ENCODE measurements at places on chromosomes 7 and 10. TPM values are rescaled to one million over a fixed set of nuclear protein-coding genes. Genes with fewer than 3 reads are reported as not detected.

The TUBB8 gene
- total RNA-seq: 0.59 TPM

The CLEC2L gene
- not detected for total RNA-seq

The MBL2 gene
- not detected for total RNA-seq

The MYOZ1 gene
- total RNA-seq: 0.22 TPM

The MMD2 gene
- total RNA-seq: not detected

The TRPV5 gene
- not detected for total RNA-seq

The MYH16 gene
- total RNA-seq: 11.7 TPM

The AGR3 gene
- 0.57 TPM for total RNA-seq

The AFAP1L2 gene
- 35.4 TPM for total RNA-seq

The NKX2-3 gene
- total RNA-seq: not detected

The NEUROG3 gene
- not detected for total RNA-seq

The CLRN3 gene
- total RNA-seq: not detected

The GDF2 gene
- not detected for total RNA-seq

The LHFPL3 gene
- total RNA-seq: not detected

The ERV3-1 gene
- 14.0 TPM for total RNA-seq

The RHEB gene
- 202 TPM for total RNA-seq

The CLDN3 gene
- total RNA-seq: 31.3 TPM

The PDAP1 gene
- total RNA-seq: 180 TPM

The PON3 gene
- total RNA-seq: 1.5 TPM

The AGAP4 gene
- total RNA-seq: 24.2 TPM

The RELN gene
- 0.08 TPM for total RNA-seq

The PRSS37 gene
- not detected for total RNA-seq

The PAPOLB gene
- total RNA-seq: not detected

The PCLO gene
- total RNA-seq: 2.6 TPM

The WEE2 gene
- total RNA-seq: not detected

The PDE1C gene
- 2.1 TPM for total RNA-seq

The SEMA3A gene
- 6.3 TPM for total RNA-seq

The PKD2L1 gene
- total RNA-seq: not detected
